ENCODE measurements at places on chromosomes 2 and 18.

- DNase-seq, result no peak
Measured at GRCh38 chr2:192947352-192947751, 752.6 kb upstream of the TMEFF2 start.

DNA sequence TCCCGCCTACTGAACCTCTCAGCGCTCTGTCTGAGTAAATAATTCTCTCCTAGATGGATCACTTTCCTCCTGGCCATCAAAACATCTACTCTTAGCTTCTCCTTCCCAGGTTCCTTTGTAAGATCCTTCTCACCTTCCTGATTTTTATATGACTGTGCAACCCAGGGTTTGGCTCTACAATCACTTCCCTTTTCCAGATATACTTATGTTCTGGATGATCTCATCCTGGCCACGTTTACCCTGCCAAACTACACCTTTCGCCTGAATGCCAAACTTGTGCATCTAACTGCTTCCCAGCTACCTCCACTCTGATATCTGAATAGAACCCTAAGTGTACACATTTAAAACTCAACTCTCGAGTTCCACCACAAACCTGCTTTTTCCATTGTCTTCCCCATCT, 290.5 kb upstream of the REV1 start:
- DNase-seq, result no peak

GRCh38 chr18:59918320-59918755, 18.5 kb downstream of the PMAIP1 start:
- DNase-seq, result no peak

DNA sequence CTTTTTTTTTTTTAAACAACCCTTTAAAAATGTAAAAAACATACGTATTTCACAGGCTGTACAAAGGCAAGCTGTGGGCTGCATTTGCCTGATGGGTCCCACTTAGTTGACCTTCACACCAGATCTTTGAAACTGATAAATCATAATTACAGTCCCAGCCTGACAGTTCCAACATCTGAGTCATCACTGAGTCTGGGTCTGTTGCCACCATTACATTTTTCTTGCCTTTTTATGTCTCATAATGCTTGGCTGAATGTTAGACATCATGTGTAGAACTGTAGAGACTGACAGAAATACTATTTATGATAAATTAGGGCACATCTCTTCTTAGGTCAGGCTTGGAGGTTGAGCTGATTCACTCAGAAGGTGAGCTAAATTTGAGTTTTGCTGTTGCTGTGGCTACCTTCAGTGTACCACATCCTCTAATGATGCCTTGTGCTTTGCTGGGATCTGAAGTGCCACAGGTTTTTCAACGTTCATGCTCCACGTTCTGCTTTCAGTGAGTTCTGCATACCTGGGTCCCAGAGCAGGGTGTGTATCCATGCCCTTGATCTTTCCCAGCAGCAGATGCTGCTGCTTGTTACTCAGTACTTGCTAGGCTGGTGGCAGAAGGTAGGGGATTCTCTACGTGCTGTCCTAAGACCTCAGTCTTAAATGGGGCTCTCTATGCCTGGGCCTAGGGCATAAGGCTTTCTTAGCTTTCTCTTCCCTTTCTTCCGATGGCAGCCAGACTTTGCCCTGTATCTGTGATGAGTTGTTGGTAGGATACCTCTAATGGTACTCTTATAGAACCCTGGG, 160.6 kb upstream of the SMAD7 start:
- DNase-seq, result no peak

GRCh38 chr2:15112216-15112615, 448.9 kb downstream of the NBAS start:
- DNase-seq, result no peak

DNA sequence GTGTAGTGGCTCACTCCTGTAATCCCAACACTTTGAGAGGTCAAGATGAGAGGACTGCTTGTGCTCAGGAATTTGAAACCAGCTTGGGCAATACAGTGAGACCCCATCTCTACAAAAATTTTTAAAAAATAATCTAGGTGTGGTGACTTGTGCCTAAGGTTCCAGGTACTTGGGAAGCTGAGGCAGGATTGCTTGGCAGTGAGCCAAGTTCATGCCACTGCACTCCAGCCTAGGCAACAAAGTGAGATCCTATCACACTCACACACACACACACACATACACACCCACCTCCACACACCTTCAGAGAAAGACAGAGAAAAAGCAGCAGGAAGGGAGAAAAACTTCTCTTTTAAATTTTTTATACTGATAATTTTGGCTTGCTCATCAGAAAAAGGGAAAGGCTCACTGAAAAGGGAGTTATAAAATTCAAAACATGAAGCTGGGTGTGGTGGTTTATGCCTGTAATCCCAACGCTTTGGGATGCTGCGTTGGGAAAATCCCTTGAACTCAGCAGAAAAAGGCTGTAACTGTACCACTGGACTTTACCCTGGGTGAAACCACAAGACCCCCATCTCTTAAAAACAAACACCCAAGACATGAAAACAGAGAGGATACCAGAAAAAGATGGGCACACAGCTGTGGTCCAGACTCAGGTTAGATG, 25.7 kb downstream of the FAM168B start:
- DNase-seq, result no peak
